CD4-positive, alpha-beta T cell treated with Interleukin-15 for 1 hour (primary cell): ENCODE measurements at places on chromosomes 1 and 21.

DNA sequence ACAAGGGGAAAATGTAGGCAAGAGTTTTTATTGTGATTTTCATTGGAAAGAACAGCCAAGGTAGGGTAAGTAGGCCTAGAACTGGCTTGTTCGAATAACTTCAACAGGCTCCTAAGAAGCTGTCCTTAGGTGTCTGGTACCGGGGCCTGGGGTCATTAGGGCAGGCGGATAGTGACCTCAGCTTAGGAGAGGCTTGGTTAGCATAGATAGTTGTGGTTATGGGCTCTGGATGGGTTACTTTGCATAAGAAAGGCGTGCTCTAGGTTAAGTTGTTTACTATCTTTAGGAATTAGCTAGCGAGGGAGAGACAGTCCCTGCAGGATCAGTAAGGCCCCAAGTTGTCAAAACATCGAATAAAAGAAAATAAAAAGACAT lies 20.7 kb upstream of the HPCAL4 start:
- DNase-seq, result no peak

DNA sequence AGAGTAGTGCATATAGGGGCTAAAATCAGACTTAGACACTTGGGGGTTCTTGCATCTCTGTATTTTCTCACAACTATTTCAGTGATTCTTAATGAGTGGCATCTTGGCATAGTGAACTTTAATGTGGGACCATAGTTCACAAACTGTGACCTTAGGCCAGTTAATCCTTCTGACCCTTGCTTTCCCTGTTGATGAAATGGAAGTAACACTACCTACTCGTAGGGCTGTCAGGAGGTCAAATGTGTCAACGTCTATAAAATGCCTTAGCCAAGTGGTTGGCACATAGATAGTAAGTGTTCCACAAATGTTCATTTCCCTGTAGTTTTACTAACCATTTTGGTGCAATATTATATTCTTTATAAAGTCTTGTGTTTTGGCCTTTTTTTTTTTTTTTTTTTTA lies 49.4 kb downstream of the DYRK1A start:
- no peak for DNase-seq

DNA sequence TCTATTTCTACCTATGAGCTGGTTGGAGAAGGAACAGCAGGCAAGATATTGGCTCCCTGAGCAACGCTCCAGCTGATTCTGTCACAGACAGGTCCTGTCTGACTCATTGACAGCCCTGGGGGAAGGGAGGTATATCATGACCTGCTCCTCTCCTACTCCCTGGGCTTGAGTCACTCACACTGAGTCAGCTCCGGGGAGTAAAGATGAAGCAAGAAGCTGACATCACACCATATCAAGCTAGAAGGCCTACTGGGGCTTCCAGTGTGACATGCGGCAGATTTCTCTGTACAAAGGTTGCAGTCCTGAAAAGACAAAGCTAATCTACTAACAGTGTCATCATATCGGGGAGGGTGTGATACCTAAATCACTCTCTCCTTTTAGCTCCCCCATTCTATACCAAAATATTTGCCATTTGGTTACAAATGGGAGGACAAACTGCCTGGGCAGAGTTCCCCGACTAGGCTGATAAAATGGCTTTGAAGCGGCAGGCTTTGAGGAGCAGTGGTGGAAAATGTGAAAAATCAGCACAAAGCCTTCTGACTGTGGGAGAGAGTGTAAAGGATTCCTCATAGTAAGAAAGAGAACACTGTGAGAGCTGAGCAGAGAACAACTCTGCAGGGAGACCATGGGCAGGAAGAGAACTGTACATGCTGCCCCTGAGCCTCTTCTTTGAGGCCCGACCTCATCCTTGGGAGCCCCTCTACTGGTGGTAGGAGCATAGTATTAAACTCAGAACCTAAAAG lies 15.5 kb downstream of the PI4KB start:
- peak; percentile 82 for DNase-seq

DNA sequence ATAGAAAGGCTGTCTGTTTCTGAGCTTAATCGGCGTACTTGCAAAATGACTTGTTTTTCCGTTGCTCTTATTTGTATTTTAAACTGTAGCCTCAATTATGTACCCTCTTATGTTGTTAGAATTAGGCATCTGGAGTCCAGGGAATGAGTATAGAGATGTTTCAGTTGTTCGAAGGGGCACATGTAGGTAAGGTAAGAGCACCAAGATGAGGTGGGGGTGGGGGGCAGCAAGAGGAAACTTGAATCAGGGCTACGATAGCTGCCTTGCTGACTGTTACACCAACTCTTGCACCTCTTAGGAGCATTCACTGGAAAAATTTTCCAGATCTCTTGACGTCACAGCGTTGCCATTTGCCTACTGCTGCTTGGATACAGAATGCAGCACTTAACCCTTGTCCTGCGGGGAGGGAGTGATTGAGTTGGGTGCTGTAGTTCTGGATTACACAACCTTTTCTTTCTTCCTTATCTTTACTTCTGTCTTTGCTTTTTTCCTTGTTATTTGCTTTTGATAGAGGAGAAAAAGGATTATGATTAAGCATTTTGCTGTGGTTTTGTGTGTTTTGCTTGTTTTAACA lies 3.2 kb downstream of the ATP1B1 start:
- DNase-seq, result no peak

- no peak for DNase-seq
Observed at GRCh38 chr1:12543740-12544154, 74.3 kb downstream of the DHRS3 start.

DNA sequence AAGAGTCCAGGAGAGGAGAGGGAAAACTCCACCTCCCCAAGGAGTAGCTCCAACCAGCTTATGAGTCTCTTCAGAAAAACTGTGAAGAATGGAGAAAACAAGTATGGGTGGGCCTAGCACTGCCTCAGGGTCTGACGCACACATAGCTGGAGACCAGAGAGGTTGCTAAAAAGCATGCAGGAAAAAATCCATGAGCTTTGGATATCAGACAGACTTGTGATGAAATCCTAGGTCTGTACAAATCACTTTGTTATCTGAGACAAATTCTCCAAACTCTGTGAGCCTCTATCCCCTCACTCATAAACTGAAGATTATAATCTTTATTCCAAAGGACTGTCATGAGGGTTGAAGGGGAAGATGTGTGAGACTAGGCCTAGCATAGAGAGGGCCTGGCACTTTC lies 141.5 kb upstream of the FGGY start:
- DNase-seq, result no peak

GRCh38 chr1:23915466-23915865 lies 2.3 kb upstream of the CNR2 start:
- no peak for DNase-seq
